Smooth muscle cell of the coronary artery (primary cell): ENCODE measurements at places on chromosomes 1 and 21. TPM values are rescaled to one million over a fixed set of nuclear protein-coding genes. Genes with fewer than 3 reads are reported as not detected.

Gene NBPF15
- total RNA-seq: 31.9 and 41.3 TPM in 2 replicates

Gene FAM131C
- 0.08 TPM in 1 of 2 replicates, not detected in the other for total RNA-seq

Gene LGR6
- total RNA-seq: not detected in 2 replicates

Gene AHCTF1
- total RNA-seq: 11.9 and 16.5 TPM in 2 replicates
